DMS79 treated with DMSO at 0.1 percent for 48 hours (cell line): ENCODE measurements at places on chromosomes 13 and 19.

DNA sequence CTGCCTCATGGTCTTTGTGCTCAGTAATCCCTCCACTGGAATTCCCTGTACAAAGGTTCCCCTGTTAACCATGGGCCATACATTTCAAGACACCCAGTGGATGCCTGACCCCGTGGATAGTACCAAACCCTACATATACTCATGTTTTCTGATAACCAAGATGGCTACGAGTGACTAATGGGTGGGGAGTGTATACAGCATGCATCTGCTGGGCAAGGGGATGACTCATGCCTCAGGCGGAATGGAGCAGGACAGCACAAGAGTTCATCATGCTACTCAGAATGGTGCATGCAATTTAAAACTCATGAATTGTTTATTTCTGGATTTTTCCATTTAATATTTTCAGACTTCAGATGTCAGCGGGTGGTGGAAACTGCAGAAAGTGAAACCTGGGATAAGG, 13.3 kb upstream of the FGF9 start:
- DNase-seq = no peak

DNA sequence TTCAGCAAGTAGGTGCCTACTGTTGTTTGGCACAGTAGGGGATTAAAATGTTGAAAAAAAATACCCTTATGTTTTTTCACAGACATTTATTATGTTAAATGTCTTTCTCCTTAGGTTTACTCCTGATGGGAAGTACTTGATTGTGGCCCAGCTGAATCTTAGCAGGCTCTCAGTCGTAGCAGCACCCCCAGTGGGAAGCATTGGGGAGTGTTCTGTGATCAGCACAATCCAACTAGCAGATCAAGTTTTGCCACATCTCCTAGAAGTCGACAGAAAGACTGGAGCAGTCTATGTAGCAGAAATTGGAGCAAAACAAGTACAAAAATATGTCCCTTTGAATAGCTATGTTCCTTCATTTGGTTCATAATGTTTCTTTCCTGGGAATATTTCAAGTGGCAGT, 9.3 kb downstream of the NHLRC3 start:
- no peak for DNase-seq

- DNase-seq = no peak
Measured at GRCh38 chr13:48236528-48237353, 3.7 kb downstream of the ITM2B start.

DNA sequence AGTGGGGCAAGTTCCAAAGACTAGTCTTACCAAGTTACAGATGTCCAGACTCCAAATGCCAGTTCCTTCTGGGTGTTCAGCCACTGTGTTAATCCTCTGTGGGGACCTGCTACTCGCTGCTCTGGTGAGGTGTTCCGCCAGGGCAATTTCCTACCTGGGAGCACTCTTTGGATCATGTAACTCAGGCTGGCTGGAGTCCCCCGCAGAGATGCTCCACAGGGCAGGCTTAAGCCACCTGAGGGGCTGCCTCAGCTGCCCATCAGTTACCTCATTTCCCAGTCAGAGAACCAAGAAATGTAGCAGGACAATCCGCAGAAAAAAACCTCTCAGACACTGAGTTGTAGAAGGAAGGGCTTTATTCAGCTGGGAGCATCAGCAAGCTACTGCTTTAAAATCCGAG, 133.8 kb downstream of the ZNF737 start:
- no peak for DNase-seq

DNA sequence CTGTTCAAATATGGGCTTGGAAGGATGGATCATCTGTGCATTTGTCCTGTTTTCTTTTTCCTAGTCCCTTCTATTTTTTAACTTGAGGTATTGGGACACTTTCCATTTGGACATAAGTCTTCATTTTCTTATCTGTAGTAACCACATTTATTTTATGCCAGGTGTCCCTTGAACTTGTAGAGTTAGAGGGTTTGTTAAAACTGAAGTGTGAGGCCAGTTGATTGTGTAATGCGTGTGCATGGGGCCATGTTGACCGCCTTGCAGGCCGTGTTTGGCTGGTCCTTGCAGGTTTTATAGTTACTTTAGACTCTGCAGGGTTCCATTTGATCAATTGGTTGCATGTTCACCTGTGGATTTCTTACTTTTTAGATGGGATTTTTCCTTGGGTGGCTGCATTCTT, 21.0 kb downstream of the SAE1 start:
- no peak for DNase-seq

GRCh38 chr13:28545583-28546333, 50.8 kb upstream of the FLT1 start:
- no peak for DNase-seq

DNA sequence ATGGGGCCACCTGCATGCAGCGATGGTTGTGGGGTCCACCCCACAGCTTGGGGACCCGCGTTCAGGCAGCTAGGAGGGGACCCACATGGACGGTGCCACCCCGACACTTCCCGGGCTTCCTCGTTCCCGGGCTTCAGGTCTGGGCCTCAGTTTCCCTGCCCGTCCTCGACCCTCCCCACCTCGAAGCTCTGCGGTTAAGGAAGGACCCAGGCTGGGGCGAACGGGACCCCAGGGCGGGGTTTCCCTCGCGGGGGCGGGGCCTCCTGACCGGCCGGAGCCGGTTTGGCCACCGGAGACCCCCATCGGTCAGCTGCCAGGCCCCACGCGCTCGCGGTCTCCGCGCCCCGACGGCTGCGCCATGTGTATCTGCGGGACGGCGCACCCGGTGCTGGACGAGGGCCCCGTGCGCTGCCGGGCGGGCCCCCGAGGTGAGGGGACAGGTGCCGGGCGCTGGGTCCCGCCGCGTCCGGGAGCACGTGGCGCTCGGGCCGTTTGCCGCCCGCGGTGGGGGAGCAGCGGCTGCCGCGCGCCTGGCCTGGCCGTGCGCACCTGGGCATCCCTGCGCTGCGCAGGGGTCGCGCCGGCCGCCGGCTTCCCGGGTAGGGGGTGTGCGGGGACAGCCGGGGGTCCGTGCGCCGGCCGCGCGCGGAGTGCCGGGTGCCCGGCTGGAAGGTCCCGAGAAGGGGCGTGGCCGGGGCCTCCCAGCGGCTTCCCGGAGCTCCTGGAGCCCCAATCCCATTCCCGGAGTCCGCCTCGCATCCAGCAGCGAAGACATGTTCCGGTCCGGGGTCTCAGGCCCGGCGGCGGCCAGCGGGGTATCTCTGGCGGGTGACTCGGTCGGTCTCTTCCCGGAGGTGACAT, 4.2 kb downstream of the ARHGAP45 start:
- DNase-seq = no peak

GRCh38 chr19:30810726-30811125, 438.5 kb downstream of the ZNF536 start:
- DNase-seq = no peak

DNA sequence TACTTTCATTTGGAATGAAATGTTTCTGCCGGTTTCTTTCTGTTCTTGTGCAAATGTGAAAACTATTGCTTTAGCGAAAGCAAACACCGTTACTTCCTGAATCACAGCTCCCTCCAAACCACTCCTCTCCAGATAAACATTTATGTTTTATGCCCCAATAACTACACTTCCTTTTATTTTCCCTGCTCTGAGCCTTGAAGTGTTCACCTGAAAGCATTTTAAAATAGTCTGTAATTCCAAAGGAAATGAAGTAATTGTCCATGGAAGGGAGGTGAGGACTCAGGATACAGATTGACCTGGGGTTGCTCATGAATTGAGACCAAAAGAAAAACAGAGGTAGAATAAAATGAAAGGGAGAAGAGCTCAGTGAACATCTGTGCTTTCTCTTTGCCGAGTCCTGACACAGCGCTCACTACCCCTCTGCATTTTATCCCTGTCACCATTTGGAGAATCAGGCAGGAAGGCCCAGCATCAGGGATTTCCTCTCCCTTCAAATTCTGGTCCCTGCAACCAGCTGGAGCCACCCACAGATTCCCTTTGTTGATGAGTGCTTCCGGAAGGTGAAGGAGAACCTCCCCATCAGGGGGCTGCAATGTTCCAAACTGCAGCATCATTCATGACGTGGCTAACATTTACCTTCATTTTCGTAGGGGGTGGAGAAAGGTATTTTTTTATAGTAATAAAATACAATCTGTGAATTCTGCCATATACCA, 171.9 kb downstream of the ITGBL1 start:
- peak; percentile 76 for DNase-seq

DNA sequence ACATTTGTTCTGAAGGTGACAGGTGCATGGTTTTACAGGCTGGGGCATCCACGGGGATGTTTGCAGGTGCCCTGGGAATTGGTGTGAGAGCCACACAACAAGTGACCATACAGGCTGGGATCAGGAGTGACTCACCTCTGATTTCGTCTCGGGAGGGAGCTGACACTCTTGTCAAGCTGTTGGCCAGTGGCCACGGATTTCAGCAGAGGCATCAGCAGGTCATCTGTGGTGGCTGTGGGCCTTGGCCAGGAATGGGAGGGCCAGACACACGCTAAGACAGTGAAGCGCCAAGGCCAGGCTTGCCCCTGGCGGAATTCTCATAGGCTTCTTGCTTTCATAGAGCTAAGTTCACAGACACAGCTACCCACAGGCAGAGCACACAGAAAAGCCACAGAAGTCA, 108.6 kb downstream of the HSPH1 start:
- no peak for DNase-seq

DNA sequence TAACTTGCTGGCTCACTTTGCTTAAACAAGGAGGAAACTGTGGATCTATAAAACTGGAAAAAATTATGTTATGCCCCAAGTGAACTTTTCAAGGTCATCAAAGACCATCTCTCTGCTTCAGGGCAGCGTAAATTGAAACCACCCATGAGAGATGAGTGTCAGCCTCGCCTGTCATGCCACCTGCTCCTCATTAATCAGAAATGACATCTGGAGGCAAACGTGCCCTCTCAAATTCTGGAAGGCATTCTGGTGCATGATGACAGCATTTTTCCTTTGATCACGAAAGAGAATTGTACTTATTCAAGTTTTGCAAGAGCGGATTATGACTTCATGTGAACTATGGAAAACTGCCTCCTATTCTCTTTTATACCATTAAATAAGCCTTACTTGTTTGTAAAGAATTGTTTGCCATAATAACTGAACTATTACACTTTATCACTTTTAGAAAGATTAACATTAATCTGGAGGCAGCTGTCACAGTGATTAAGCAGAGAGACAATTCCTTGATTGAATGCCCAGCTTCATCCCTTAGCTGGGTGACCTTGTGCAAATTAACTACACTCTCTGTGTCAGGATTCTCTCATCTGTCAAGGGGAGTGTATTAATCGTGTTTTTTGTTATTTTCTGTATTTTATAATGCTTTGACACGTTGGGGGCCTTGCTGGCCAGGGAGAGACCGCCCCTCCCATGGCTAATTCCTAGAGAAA, 17.0 kb upstream of the SACS start:
- no peak for DNase-seq

- DNase-seq = peak; percentile 37
Measured at GRCh38 chr13:43085545-43085944, 62.2 kb downstream of the DNAJC15 start.

GRCh38 chr13:32446773-32447465, 19.0 kb upstream of the N4BP2L1 start:
- no peak for DNase-seq
